ENCODE measurements at places on chromosomes 7 and 10. TPM values are rescaled to one million over a fixed set of nuclear protein-coding genes. Genes with fewer than 3 reads are reported as not detected.

GRCh38 chr10:21950566-21950965 lies 53.0 kb downstream of the DNAJC1 start:
- peaks cover 16% of the 10 kb centered on the region for H3K4me1 ChIP-seq
- H3K27ac ChIP-seq: no peak overlapping the region
- no peaks in the 10 kb centered on the region for H3K27me3 ChIP-seq
- H3K4me3 ChIP-seq: no peak overlapping the region
- no peak for DNase-seq

C7orf57 gene
- total RNA-seq: not detected

- H3K27me3 ChIP-seq: no peaks in the 10 kb centered on the region
- H3K4me1 ChIP-seq: no peaks in the 10 kb centered on the region
- H3K36me3 ChIP-seq: no peaks in the 10 kb centered on the region
- no peak overlapping the region for H3K4me3 ChIP-seq
These were observed 128.4 kb downstream of the ABCA13 start for GRCh38 chr7:48299580-48300169.

- H3K4me1 ChIP-seq: no peaks in the 10 kb centered on the region
- no peak overlapping the region for H3K4me3 ChIP-seq
- no peaks in the 10 kb centered on the region for H3K27me3 ChIP-seq
- no peaks in the 10 kb centered on the region for H3K36me3 ChIP-seq
- no peak overlapping the region for H3K27ac ChIP-seq
These were observed 36.5 kb downstream of the C10orf71 start for GRCh38 chr10:49335364-49335972.

- peaks cover 28% of the 10 kb centered on the region for H3K4me1 ChIP-seq
- no peaks in the 10 kb centered on the region for H3K36me3 ChIP-seq
- DNase-seq: no peak
- no peaks in the 10 kb centered on the region for H3K27me3 ChIP-seq
- H3K27ac ChIP-seq: no peak overlapping the region
These were observed 2.2 kb upstream of the VSTM4 start for GRCh38 chr10:49117376-49118070.

- H3K27me3 ChIP-seq: no peaks in the 10 kb centered on the region
- no peaks in the 10 kb centered on the region for H3K36me3 ChIP-seq
- peak overlapping the region; percentile 58 for H3K27ac ChIP-seq
- peaks cover 12% of the 10 kb centered on the region for H3K4me1 ChIP-seq
- H3K4me3 ChIP-seq: no peak overlapping the region
These were observed 257.1 kb downstream of the KLF6 start for GRCh38 chr10:3527869-3528268.

SLC39A12 gene
- total RNA-seq: not detected

DNA sequence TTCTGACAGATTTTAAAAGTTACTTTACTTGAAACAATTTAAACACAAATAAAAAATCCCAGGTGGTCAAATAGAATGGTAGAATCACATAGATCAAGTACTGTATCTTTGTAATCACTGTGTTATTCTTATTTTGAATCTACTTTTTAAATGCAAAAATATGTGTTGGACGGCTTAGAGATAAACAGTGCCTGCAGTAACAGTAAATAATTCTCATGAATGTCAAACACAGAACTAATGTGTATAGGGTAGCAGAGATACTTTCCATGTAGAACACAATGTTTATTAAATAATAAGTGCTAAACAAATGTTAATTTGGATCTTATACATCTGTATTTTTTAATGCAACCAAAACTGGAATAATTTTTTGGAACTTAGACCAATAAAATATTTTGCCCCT lies 1199.4 kb downstream of the SORCS1 start:
- no peaks in the 10 kb centered on the region for H3K36me3 ChIP-seq
- H3K27me3 ChIP-seq: no peaks in the 10 kb centered on the region
- H3K27ac ChIP-seq: no peak overlapping the region
- no peaks in the 10 kb centered on the region for H3K4me1 ChIP-seq

TIAL1 gene
- total RNA-seq: 65.3 TPM

TMEM229A gene
- total RNA-seq: 0.17 TPM

- H3K27me3 ChIP-seq: peaks cover 13% of the 10 kb centered on the region
- no peak overlapping the region for H3K27ac ChIP-seq
- no peak for DNase-seq
- H3K36me3 ChIP-seq: no peaks in the 10 kb centered on the region
These were observed 976 bp upstream of the EGFR start for GRCh38 chr7:55017841-55018240.

- H3K27me3 ChIP-seq: no peaks in the 10 kb centered on the region
- H3K4me1 ChIP-seq: no peaks in the 10 kb centered on the region
- no peak overlapping the region for H3K27ac ChIP-seq
- H3K36me3 ChIP-seq: no peaks in the 10 kb centered on the region
- DNase-seq: no peak
- H3K4me3 ChIP-seq: no peak overlapping the region
These were observed 81.0 kb upstream of the SLC25A13 start for GRCh38 chr7:96402913-96403312.

- no peak for DNase-seq
- H3K4me1 ChIP-seq: no peaks in the 10 kb centered on the region
- no peak overlapping the region for H3K27ac ChIP-seq
- H3K4me3 ChIP-seq: no peak overlapping the region
These were observed 1.8 kb upstream of the METTL27 start for GRCh38 chr7:73844131-73844547.

GRCh38 chr7:2853147-2853546 lies 9.0 kb upstream of the GNA12 start:
- no peaks in the 10 kb centered on the region for H3K36me3 ChIP-seq
- no peaks in the 10 kb centered on the region for H3K27me3 ChIP-seq
- H3K4me3 ChIP-seq: no peak overlapping the region
- H3K27ac ChIP-seq: peak overlapping the region; percentile 46
- peaks cover 12% of the 10 kb centered on the region for H3K4me1 ChIP-seq
- DNase-seq: no peak

JAKMIP3 gene
- 1.8 TPM for total RNA-seq

DNA sequence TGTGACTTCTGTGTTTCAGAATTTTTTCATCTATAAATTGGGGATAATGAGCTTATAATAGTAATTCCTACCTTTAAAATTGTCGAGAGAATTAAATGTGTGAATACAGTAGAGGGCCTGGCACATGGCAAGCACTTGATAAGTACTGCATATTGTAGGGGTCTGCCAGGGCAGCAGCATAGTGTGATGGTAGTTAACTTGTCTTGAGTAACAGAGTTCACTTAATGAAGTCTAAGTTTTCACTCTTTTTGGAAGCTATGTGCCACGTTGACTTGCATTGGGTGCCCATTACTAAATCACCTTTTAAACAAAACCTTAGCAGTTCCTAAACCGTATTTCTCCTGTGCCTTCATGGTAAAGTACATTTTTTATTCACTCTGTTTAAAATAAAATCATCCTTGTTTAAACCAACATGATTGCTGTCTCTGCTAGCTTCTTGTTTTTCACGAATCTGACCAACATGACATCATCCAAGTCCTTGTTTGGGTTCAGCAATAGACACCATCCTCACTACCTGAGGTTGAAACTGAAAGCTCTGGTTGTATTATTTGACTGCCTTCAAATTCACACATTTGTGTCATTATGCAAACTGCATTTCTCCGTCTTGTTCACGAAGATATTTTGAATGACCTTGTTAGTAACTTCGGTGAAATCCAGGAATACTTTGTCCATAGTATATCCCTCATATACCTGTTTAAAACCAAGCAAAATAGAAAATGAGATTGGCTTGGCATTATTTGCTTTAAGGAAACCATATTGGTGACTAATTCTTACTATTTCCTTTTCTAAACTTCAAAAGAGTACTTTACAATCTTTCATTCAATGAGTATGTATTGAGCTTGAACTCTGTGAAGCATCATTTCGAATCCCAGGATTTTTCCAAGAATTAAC lies 340.2 kb downstream of the SUGCT start:
- H3K27ac ChIP-seq: no peak overlapping the region
- H3K36me3 ChIP-seq: no peaks in the 10 kb centered on the region
- DNase-seq: no peak

DNA sequence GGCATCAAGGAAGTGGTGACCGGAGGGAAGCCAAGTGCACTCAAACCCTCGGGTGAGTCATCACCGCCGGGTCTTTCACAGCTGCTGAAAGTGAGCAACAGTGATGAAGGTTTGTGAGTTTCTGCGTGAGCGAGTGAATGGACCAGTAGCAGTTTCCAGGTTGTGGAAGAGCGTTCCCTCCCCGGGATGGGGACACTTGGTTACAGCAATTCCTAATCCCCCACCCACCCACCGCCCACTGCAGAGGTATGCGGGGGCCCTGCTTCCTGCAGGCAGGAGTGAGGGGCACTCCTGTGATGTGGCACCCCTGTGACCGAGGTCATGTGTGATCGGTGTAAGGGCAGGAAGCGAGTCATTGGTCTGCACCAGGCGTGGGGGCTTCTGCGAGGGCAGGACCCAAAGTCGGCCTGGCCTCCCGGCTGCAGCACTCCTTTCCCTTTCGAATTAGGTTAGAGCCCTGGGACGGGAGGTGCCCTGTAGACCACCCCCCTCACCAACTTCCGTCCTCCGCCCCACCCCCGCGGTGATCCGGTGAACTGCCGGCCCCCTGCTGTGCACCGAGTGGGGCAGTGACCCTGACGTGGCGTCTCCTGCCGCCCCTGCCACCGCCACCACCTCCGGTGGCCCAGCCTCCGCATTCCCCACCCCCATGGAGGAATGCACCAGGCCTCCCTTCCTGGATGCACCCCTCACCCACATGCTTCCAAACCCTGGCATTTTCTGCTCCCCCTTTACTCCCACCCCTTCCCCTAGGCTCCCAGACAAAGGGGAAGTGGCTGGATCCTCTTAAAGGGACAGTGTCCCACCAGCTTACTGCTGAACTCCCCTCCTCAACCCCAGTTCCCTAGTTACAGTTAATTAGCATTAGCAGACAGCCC lies 10.9 kb downstream of the LIMK1 start:
- no peaks in the 10 kb centered on the region for H3K27me3 ChIP-seq
- peaks cover 28% of the 10 kb centered on the region for H3K4me1 ChIP-seq
- peak overlapping the region; percentile 32 for H3K4me3 ChIP-seq
- H3K27ac ChIP-seq: peak overlapping the region; percentile 77
- peaks cover 10% of the 10 kb centered on the region for H3K36me3 ChIP-seq
- DNase-seq: peak; percentile 44

- peaks cover 19% of the 10 kb centered on the region for H3K4me1 ChIP-seq
- no peak overlapping the region for H3K4me3 ChIP-seq
These were observed 21.6 kb downstream of the RBM28 start for GRCh38 chr7:128322040-128322643.

DNA sequence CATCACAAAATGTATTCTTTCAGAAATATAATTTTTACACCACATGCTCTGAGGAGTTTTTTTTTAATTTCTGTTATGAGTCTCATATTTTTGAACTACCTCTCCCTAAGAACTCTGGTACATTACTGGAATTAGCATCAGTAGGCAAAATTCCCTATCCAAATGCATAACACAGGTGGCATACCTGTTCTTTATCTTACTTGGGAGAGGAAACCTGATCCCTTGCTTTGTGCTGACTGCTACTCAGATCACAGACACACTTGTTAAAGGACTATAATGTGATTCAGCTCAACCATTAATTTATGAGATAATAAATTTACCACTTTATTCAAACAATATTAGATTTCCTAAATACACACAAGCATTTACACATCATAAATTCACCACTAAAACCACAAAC lies 617.2 kb downstream of the GRM8 start:
- no peak overlapping the region for H3K4me3 ChIP-seq
- no peaks in the 10 kb centered on the region for H3K4me1 ChIP-seq
- H3K27me3 ChIP-seq: no peaks in the 10 kb centered on the region
- DNase-seq: no peak
- no peak overlapping the region for H3K27ac ChIP-seq

All from heart right ventricle (tissue), 16 donors.